H7 (cell line): ENCODE measurements at places on chromosomes 2 and 18. TPM values are rescaled to one million over a fixed set of nuclear protein-coding genes. Genes with fewer than 3 reads are reported as not detected.

Gene SLC38A11
- not detected in 2 replicates for total RNA-seq

Gene ID2
- total RNA-seq = 38.7 and 58.2 TPM in 2 replicates

Gene DPY30
- total RNA-seq = 86.0 and 122 TPM in 2 replicates

Gene CCDC85A
- total RNA-seq = 0.04 and 0.14 TPM in 2 replicates

DNA sequence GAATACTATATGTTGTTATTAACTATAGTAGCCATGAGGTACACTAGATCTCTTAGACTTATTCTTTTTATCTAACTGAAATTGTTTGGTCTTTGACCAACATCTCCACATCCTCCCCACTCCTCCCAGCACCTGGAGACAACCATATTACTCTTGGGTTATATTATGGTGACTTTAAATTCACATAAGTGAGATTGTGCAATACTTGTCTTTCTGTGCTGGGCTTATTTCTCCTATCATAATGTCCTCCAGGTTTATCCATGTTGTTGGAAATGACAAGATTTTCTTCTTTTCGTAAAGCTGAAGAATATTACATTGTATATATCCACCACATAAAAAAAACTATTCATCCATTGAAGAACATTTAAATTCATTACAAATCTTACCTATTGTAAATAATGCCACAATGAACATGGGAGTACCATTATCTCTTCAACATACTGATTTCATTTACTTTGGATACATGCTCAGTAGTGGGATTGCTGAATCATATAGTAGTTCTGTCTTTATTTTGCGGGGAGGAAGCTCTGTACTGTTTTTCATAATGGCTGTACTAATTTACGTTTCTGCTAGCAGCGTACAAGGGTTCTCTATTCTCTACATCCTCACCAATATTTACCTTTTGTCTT, 159.2 kb upstream of the SCN7A start:
- DNase-seq = no peak

- peak; percentile 71 for DNase-seq
These were observed 17.2 kb downstream of the PCBP1 start for GRCh38 chr2:70104231-70105111.

GRCh38 chr2:219178377-219179175, 501 bp downstream of the RETREG2 start:
- peak; percentile 89 for DNase-seq

DNA sequence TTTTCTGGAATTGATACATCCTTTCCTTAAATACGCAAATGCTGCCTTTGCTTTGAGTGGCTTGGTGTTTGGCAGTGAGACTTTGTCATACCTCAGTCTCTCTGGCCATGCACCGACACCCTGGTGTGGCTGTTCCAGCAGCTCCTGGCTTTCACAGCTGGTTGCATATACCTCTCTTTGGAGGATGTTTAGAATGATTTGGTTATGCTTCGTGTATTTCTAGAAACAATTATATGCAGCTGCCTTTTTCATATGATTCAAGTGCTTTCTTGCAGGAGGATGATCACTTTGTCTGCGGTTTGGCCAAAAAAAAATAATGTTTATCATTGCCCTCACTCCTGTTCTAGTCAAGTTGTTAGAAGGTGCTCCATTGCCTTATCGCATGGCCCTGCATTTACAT, 95.0 kb upstream of the EML6 start:
- no peak for DNase-seq
